ENCODE measurements at places on chromosomes 7 and 10.

DNA sequence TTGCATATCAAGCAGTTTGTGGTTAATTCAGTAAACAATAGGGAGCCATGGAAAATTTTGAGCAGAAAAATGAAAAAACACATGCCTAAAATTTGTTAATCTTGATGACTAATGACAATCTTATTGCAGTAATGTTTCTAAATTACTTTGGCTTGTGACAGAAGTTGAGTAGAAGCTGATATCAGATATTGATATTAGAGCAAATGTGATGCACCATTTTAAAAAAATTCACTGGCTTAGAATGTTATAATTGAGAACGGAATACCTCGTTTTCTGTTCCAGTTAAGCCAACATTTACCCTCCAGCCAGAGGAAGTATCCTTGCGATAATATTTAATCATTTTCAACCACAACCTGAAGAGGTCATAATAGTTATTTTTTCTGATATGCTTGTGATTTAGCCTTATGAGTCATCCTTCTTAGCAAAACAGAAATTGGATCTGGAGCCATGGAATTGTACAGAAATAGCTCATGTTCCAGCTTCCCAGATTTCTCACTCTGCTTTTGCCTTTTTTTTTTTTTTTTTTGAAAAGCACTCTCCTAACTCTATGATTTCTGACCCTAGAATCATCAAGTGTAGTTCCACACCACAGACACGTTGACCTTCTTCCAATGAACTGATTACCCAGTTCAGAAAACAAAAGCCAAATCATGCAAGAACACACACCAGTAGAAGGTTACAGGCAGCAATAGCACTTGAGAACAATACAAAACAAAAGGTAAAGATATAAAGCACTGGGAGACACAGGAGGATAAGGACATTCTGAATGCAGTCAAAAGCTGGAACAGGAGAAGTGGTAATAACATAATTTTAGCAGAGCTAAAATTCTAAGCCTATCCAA lies 96.8 kb upstream of the PHYHIPL start:
- no peak for DNase-seq

DNA sequence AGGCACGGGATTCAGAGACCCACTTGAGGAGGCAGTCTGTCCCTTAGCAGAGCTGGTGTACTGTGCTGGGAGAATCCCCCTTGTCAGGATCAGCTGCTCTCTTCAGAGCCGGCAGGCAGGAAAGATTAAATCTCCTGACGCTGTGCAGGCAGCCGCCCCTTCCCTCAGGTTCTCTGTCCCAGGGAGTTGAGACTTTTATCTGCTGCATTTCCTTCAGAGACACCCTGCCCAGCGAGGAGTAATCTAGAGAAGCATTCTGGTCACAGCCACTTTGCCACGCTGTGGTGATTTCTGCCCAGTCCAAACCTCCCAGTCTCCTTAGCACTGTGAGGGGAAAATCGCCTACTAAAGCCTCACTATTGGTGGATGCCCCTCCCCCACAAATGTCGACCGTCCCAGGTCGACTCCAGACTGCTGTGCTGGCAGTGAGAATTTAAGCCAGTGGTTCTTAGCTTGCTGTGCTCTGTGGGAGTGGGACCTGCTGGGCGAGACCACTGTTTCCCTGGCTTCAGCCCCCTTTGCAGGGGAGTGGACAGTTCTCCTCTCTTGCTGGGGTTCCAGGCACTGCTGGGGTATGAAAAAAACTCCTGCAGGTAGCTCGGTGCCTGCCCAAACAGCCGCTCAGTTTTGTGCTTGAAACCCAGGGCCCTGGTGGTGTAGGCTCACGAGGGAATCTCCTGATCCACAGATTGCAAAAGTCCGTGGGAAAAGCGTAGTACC lies 265.4 kb downstream of the ZWINT start:
- DNase-seq = no peak

DNA sequence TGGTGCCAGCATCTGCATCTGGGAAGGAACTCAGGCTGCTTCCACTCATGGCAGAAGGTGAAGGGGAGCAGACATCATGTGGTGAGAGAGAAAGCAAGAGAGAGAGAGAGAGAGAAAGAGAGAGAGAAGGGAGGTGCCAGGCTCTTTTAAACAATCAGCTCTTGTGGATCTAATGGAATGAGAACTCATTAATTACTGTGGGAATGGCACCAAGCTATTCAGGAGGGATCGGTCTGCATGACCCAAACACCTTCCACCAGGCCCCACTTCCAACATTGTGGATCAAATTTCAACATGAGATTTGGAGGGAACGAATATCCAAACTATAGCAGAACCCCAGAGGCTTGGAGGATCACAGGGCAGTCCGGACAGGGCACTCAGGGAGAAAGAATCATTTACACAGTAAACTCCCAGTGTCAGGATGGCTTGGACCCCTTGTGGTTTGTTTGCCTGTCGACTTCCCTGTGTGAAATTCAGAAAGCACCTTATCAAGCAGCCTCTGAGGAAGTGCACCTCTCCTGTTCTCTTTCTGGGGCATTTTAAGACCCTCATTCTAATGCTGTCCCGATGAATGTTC lies 308.5 kb downstream of the REEP3 start:
- no peak for DNase-seq

DNA sequence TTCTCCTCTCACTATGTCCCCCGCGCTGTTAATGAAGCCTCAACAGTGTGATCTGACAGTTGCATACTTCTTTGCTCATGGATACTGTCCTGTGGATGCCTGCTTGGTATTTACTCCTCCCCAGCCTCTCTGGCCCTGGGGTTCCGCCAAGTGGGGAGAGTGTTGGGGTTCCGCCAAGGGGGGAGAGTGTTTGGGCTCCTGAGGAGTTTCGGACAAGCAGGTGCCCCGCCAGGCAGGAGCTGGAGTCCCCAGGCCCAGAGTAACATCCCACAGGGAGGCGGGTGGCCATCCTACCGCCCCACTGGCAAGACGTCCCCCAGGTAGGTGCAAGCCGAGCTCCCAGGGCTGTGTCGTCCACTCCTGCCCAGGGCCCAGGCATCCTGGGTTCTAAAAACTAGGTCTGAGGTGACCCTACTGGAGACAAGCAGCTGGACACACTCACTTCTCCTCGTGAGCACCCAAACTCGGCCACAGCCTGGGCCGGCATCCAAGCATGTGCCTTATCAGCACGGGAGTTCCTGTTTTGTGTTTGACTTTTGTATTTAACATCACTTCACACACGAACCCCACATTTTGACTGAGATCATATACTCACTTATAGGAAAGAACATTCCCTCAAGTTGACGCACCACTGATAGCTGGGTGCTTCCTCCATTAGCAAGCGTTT lies 34.2 kb downstream of the CAMK2B start:
- no peak for DNase-seq

DNA sequence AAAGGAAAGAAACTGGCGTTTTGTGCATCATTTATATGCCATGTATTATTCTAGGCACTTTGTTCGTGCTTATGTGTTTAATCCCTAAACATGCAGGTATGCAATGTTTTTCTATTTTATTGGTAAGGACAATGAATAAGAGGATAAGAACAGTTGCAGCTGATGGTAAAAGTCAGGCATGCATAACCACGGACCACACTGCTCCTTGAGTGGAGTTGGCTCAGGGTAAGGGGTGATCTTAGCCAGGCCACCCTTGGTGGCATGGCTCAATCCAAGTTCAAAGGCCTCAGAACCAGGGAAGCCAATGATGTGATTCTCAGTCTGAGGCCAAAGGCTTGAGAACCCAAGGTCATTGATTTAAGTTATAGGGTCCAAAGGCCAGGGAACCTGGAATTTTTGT lies 1068.1 kb downstream of the NRG3 start:
- DNase-seq = no peak

GRCh38 chr7:2862831-2863361 lies 18.8 kb upstream of the GNA12 start:
- DNase-seq = no peak

All from NT2/D1 (cell line).